NB4 (cell line): ENCODE measurements at places on chromosomes 7 and 10.
A peak's percentile ranks its signal among the peaks of the same experiment; 100 is the strongest.

GRCh38 chr7:45259966-45260646 is 102.5 kb downstream of the RAMP3 start:
- DNase-seq = peak; percentile 70

- no peak for DNase-seq
These were observed 68.1 kb downstream of the CPEB3 start for GRCh38 chr10:92222603-92223262.

GRCh38 chr7:21867226-21867625 is 78.5 kb downstream of the CDCA7L start:
- no peak for DNase-seq

DNA sequence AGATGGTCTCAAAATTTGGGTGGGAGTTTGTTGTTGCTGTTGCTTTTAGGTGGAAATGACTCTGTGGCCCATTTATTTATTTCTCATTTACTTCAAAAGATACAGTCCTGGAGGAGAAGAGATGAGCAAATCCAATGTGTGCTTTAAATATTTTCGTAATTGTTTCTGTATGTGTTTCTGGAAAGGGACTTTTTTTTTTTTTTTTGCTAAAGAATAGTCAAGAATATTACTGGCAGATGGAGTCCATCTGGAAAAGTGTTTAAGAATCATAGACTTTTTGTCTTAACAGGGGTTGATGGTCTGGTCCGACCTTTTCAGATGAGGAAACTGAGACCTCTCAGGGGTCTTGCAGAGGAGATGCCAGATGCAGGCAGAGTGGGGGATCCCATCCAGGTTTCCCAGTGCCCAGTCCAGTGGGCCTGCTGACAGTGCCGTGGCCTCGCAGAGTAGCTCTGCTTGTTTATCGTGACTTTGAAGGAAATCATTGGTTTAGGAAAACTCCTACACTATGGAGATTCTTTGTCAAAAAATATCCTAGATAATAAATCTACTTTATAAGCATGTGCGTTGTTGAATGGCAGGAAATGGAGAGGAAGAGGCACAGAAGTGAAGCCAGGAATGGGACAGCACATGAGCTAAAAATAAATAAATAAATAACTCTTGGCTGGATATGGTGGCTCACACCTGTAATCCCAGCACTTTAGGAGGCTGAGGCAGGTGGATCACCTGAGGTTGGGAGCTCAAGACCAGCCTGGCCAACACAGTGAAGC is 164.3 kb upstream of the SVIL start:
- no peak for DNase-seq

DNA sequence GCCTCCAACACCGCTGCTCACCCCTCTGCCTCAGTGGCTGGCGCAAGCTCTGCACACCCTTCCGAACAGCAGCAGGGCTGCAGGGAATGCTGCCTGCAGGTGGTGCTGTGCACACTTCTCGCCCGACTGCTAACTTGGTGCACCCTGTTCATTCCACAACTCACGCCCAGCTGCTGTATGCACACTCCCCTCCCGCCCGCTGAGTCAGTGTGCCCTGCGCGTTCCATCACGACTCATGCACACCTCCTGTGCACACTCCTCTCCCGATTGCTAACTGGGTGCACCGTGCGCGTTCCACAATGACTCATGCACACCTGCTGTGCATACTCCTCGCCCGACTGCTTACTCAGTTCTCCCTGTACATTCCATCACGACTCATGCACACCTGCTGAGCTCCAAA is 21.5 kb downstream of the ADARB2 start:
- DNase-seq = peak; percentile 33

GRCh38 chr10:18699849-18700840 is 40.9 kb downstream of the ARL5B start:
- peak; percentile 32 for DNase-seq

- DNase-seq = no peak
These were observed 24.6 kb upstream of the SGMS1 start for GRCh38 chr10:50648089-50648934.

DNA sequence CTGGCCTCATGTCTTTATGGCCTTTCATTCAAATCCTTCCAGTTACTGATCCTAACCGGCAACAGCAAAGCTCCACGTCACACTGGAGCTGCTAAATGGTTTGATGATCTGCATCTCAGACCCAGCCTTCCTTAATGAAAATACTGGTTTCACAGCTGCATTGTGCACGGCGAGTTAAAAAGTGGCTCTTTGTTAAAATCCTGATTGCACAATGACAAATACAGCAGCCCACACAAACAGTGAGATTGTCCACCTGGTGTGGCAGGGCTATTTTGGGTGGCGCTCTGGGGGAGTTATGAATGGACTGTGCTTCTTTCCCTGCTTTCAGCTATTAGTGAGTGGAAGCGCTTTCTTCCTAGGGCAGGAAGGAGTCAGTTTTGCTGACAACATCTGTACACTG is 63.4 kb upstream of the C1QL3 start:
- DNase-seq = no peak

- DNase-seq = no peak
These were observed 14.0 kb upstream of the HGF start for GRCh38 chr7:81783818-81784217.

DNA sequence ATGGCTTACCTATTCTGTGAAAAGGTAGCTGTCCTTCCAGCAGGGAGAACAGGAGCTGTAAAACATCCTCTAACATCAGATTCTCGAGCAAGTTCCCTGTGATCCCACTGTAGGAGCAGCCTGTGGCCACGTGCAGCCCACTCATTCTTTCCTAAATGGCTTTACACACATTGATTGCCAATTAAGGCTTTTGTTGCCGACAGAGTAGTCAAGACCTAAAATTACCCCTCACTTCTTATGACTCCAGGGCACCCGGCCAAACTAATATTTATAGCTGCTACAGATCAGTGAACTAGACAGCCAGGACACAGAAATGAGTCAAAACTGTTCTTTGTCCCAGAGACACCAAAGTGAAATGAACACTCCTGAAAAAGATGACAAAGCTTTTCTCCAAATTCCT is 832.1 kb downstream of the SORCS3 start:
- no peak for DNase-seq

- no peak for DNase-seq
These were observed 35.6 kb upstream of the PPP1R17 start for GRCh38 chr7:31651234-31652062.

GRCh38 chr10:49168171-49168540 is 20.0 kb downstream of the TMEM273 start:
- DNase-seq = no peak

DNA sequence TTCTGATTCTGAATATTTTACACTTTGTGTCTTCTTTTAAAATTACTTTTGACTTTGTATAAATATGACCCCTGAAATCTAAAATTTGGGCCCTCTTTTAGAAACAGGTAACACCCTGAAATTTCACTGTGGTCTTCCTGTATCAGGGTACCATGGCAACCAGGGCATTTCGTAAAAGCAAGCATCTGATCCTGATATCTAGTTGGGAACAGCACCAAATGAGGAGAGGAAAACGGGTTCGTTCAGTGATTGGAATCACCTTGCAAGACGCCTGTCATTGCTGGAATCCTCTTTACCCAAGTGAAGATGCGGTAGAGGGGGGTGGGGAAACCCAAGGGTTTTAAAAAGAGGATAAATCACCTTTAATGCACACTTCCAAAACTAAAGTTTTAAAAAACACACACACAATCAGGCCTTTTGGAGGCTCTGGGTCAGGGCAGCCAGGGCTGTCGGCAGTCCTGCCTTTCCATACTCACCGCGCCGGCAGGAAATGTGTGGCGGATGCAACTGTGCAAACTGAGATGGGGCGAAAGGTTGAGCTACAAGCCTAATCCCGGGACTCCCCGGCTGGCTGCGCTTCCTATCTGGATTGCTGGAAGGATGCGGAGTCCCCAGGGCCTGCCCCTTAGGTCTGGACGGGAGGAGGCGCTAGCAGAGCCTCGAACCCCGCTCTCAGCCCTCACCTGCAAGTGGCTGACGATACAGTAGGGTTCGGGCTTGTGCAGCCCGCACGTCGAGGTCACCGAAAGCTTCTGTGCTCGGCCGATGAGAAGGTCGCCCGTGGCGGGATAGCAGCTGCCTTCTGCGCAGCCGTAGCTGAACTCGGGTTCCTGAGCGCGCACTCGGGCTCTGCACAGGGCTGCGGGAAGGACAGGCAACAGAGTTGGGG is 1.8 kb downstream of the LAMB1 start:
- no peak for DNase-seq

DNA sequence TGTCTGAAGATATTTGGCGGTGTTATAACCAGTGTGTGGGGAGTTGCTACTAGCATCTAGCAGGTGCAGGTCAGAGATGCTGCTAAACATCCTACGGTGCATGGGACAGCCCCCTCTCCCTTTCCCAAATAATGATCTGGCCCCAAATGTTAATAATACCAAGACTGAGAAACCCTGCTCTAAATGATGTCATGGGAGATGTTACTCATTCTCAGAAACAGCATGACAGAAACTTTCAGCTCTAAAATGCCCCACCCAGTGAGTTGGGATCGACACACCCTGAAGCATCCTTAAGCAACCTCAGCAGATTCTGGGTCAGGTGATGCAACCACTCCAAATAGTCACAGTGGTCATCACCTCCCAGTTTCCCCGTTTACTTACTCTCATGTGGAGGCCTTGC is 108.8 kb upstream of the MPP7 start:
- no peak for DNase-seq

- no peak for DNase-seq
These were observed 506 bp downstream of the MCM10 start for GRCh38 chr10:13161857-13162271.

DNA sequence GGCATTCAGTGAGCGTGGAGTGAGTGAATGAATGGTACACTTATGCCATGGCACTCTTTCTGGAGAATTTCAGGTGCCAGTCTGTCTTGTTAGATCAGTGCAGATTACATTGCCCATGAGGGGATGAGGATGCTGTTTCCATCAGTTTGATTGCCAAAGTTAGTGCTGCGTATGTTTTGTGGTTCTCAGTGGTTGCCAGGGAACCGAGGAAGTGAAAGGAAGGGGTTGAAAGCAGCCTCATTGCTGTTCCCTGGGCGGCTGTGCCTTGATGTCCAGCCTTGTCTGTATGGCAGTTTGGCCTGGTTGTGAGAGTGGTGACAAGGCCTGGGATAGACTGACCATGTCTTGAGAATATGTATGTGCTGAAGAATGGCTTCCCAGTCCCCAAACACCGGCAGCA is 30.2 kb downstream of the WBP1L start:
- DNase-seq = no peak

- DNase-seq = no peak
These were observed 121.9 kb downstream of the GFRA1 start for GRCh38 chr10:116151076-116151475.

DNA sequence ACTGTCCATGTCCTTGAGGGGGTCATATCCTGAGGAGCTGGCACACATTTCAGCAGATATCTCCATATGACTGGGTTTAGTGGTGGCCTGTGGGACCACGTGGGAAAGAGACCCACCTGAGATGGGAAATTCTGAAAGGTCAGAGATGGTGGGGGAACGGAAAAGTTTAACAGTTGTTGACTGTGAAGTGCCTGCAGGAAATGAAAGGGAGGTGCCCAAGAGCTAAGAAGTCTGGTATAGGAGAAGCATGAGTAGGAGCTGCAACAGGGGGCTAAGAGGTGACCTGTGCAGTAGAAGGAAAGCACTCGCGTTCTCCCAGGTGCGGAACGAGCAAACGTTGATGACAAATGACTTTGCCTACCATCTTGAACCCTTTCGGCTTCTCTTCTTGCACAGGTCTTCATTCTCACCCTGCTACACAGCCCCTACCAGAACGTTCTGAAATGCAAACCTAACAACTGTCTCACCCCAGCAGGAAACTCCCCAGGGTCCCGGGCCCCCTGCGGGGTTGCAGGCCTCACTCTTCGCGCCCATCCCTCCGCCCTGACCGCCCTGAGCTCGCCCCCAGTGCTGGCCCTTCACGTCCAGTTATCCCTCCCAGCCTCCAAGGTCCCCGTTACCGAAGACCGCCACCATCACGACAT is 9.8 kb upstream of the FXYD4 start:
- DNase-seq = peak; percentile 11

DNA sequence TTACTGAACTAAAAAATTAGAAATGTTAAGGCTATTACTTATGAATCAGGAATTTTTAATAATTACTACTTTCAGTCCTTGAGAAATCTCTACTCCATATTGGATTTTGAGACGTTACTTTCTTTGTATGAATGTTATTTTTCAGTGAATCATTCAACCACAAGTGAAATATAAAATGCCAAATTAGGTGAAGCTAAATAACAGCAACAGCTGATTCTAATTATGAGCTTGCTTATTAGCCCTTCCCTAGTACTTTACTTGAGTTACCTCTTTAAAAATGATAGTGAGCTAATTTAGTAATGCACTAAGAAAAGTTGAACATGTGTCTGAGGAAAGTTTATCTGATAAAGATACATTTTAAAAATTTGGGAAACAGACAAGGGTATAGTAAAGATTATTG is 51.4 kb downstream of the PCGF5 start:
- DNase-seq = no peak

- no peak for DNase-seq
These were observed 35.9 kb downstream of the ADAP1 start for GRCh38 chr7:918441-919113.

- no peak for DNase-seq
These were observed 166.7 kb upstream of the SH2B2 start for GRCh38 chr7:102119925-102120324.

- DNase-seq = no peak
These were observed 32.2 kb downstream of the FRMPD2 start for GRCh38 chr10:48242171-48242904.

DNA sequence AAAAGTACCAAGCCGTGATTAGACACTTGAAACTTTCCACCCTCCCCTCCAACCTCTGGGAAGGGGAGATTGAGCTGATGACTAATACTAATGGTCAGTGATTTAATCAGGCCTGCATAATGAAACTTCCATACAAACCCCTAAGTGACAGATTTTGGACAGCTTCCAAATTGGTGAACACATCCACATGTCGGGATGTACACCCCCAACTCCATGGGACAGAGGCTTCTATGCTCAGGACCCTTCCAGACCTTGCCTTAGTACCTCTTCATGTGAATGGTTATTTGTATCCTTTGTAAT is 4.8 kb downstream of the NUB1 start:
- no peak for DNase-seq

DNA sequence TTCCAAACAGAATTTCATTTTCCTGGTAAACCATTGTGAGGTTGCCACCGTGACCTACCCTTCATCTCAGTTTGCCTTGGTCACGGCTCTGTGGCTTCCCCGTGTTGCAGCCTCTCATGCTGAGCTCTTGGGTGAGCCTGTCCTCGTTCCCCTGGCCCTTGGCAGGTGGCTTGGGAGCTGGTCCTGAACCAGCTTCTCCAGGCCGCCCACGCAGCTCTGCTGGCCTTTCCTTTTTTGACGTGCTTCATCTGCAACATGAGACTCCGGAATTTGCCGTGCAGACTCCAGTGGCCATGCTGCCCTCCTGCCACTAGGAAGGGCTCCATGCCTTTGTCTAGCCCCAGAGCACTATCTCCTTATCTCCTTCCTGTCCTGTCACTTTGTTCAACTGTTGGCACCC is 93.0 kb upstream of the NPS start:
- DNase-seq = no peak
